ENCODE measurements at places on chromosomes 7 and 10. TPM values are rescaled to one million over a fixed set of nuclear protein-coding genes. Genes with fewer than 3 reads are reported as not detected.

Gene CDNF
- total RNA-seq: 1.8 TPM

DNA sequence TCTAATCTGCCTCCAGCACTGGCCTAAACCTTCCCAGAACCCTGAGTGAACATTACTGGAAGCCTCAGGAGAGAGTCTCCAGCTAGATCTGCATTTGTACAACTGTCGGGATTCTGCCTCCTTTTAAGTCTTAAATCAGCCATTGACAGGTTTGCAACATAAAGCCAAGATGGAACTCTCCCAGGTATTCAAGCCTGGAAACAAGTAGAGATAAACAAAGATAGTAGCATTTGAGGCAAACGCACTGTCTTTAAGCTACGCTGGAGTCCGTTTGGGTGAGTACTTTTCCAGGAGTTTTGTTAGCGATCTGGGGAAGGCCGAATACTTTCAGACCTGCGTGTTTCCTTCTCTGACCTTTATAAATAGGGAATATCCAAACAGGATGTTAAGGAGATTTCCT is 317.2 kb upstream of the FZD8 start:
- H3K36me3 ChIP-seq: no peaks in the 10 kb centered on the region
- H3K4me1 ChIP-seq: no peaks in the 10 kb centered on the region
- no peak overlapping the region for H3K4me3 ChIP-seq

DNA sequence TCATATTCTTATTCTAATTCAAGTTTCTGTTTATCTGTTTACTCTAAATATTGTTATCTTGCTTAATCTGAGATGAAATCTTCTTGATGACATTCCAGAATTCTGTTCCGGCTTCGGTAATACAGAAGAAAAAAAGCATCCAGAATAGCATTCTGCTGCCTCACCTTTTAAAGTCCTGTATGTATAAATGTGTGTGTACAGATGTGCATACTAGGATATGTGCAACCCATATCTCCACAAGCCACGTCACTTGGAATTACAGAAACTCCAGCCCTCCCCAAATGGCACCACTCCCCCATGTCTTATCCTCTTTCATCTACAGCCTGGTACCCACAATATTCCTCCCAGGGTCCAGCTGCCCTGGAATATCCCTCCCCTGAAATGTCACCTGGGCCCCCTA is 27.9 kb upstream of the USP6NL start:
- DNase-seq: no peak
- H3K36me3 ChIP-seq: no peaks in the 10 kb centered on the region
- no peak overlapping the region for H3K4me3 ChIP-seq
- H3K4me1 ChIP-seq: no peaks in the 10 kb centered on the region
- H3K27ac ChIP-seq: no peak overlapping the region
- no peaks in the 10 kb centered on the region for H3K27me3 ChIP-seq

- DNase-seq: no peak
- H3K4me1 ChIP-seq: no peaks in the 10 kb centered on the region
- H3K4me3 ChIP-seq: no peak overlapping the region
- no peak overlapping the region for H3K27ac ChIP-seq
These were observed 103.1 kb downstream of the ZFAND4 start for GRCh38 chr10:45569471-45569870.

DNA sequence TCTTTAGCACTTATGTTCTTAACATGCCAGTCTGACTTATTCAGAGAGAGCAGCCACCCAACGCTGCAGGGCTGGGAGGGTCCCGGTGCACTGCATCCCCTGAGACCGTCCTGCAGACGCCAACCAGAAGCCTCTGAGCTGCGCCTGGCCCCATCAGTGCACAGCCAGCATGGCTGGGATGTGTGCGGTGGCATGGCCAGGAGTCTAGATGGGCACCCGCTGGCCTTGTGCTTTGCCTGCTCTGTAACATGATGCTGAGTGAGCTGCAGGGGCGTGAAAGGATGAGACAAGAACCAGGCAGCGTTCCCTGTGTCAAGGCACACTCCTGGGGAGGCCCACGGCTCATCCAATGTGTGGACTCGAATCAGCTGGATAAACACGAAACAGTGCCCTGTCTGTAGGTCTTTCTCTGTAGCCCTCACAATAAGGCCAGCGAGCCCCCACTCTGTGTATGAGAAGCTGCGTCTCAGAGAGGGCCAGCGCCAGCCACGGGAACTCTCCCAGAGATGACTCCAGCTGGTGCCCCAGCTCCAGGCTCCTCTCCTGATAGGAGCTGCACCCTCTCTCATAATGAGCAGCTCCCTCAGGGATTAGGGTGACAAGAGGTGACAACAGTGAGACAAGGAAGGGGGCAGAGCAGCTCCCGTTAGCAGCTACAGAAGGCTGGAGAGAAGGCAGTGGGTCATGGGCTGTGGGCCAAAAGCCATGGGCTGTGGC is 96.8 kb downstream of the TNS3 start:
- no peak overlapping the region for H3K4me3 ChIP-seq
- H3K4me1 ChIP-seq: peaks cover 33% of the 10 kb centered on the region
- no peak for DNase-seq
- H3K36me3 ChIP-seq: no peaks in the 10 kb centered on the region
- peak overlapping the region; percentile 3 for H3K27ac ChIP-seq
- no peaks in the 10 kb centered on the region for H3K27me3 ChIP-seq

Data from osteoblast (primary cell).